ENCODE measurements at places on chromosomes 2 and 18. TPM values are rescaled to one million over a fixed set of nuclear protein-coding genes. Genes with fewer than 3 reads are reported as not detected.

The UGT1A8 gene
- total RNA-seq: not detected

The TBR1 gene
- total RNA-seq: not detected

DNA sequence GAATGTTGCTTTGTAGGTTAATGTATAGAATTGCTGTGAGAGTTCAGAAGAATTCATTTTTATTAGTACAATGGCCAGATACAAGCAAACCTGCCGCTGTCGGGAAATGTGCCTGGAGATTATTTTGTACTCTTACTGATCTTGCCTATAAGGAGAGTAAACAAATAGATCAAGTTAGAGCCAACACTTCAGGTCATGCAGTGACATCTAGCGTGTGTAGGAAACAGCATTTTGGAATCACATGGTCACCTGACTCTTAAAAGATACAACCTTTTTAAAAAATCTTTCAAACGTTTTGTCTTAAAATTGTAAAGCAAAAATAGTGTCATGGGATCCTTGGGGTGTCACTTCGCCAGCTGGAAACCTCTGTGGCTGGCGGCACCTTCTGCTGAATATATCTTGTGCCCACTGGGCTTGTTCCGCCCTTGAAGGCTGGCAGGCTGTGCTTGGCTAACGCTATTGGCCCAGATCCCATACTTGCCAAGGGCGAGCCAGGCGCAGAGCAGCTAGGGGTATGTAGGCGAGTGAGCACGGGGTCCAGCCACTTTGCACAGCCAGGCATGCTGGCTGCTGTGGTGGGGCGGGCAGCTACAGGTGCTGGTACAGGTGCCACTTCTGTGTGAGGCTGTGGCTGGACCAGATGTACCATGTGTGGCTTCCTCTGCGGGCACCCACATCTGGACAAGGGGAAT lies 19.5 kb upstream of the RPRM start:
- no peaks in the 10 kb centered on the region for H3K27me3 ChIP-seq
- no peak overlapping the region for H3K4me3 ChIP-seq
- no peaks in the 10 kb centered on the region for H3K36me3 ChIP-seq

DNA sequence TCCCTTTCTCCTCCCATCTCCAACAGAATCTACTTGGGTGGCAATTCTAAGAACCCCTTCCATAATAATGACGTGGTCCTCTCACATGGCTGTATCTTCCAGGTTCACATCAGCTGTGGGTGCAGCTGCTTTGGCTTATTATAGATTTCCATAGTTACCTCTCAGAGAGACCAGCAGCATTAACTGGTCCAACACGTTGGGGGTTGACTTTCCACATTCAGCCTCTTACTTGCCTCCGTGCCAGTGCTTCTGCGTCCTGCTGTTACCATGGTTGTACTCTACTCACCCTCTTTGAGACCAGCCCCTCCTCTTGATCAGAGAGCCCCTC lies 570.7 kb downstream of the PLCL1 start:
- no peaks in the 10 kb centered on the region for H3K27me3 ChIP-seq
- no peak overlapping the region for H3K27ac ChIP-seq
- no peak for DNase-seq
- H3K4me3 ChIP-seq: no peak overlapping the region
- H3K4me1 ChIP-seq: no peaks in the 10 kb centered on the region
- H3K36me3 ChIP-seq: no peaks in the 10 kb centered on the region

DNA sequence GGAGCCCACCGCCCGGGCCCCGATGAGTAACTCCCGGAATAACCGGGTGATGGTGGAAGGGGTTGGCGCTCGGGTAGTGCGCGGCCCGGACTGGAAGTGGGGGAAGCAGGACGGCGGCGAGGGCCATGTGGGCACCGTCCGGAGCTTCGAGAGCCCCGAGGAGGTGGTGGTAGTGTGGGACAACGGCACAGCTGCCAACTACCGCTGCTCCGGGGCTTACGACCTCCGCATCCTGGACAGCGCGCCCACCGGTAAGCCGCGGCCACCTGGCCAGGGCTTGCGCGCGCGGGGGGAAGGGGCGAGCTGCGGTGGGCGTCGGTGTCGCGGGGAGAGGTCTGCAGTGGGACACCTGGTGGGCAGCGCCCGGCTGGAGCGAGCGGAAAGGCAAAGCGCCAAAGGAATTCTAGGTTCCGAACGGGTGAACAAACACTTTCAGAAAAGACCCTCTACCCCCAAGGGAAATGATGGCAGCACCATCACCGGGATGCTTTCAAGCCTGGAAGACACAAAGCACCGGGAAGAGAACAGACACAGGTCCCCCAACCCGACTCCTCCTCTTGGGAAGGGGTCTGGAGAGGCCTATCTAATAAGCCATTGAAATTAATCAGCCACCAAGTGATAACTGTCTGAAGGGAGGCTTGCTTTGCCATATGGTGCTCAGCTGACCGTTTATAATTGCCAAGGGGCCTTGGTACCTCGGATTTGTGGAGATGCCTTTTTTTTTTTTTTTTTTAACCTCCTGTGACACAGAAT lies 1.1 kb downstream of the MIB1 start:
- peak overlapping the region; percentile 78 for H3K4me3 ChIP-seq
- peak; percentile 41 for DNase-seq
- peaks cover 2% of the 10 kb centered on the region for H3K4me1 ChIP-seq
- H3K36me3 ChIP-seq: no peaks in the 10 kb centered on the region
- H3K27me3 ChIP-seq: no peaks in the 10 kb centered on the region
- peak overlapping the region; percentile 87 for H3K27ac ChIP-seq

DNA sequence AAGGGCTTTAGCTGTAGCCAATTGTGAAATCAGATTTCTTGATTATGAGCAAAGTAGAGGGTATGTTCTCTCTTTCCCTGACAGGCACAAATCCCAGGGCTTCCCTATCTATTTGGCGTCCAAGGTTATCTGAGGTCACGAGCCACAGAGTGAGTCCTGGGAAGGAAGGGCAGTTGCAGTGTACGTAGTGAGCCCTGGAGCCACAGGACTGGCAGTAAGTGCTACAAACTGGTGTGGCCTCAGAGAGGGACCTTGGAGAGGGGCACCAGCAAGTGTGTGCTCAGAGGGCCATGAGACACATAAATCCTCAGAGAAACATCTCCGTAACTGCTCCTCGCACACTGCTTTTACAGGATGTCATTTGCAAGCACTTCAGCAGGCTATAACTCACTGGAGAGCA lies 115.5 kb upstream of the SH3BP4 start:
- no peak overlapping the region for H3K4me3 ChIP-seq
- H3K27me3 ChIP-seq: no peaks in the 10 kb centered on the region
- H3K36me3 ChIP-seq: no peaks in the 10 kb centered on the region
- H3K27ac ChIP-seq: no peak overlapping the region
- H3K4me1 ChIP-seq: no peaks in the 10 kb centered on the region

Data from liver (tissue), 10 donors.